Stimulated activated CD4-positive, alpha-beta T cell treated with anti-CD3 and anti-CD28 coated beads, TNF-alpha, amount 100 ng/mL, for 48 hours (primary cell): ENCODE measurements at places on chromosomes 7 and 10.

DNA sequence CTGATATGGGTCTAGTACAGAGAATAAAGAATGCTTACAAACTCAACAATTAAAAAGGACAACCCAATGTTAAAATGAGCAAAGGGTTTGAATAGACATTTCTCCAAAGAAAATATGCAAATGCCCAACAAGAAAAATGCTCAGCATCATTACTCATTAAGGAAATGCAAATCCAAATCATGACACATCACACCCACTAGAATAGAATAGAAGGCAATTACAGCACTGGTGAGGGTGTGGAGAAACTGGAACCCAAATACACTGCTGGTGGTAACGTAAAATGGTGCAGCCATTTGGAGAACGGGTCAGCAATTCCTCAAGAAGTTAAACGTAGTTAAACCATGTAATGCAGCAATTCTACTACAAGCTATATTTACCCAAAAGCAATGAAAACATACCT is 53.8 kb downstream of the KDM7A start:
- DNase-seq, result no peak

- no peak for DNase-seq
Observed at GRCh38 chr7:29843093-29843492, 36.8 kb downstream of the WIPF3 start.

DNA sequence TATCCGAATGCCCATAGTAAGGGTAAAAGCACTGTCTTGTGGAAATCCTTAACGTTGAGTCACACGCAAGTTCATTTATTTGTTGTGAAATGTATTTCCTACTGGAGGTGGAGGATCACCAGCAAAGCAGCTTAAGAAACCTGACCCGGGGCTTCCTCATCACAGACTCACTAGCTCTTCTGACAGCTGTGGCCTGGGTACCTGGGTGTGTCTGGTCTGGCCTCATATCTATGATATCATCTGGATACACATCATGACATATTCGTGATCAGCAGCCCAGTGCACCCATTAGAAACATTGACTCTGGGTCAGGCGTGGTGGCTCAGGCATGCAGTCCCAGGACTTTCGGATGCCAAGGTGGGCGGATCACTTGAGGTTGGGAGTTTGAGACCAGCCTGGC is 8.8 kb downstream of the DRGX start:
- DNase-seq, result no peak

DNA sequence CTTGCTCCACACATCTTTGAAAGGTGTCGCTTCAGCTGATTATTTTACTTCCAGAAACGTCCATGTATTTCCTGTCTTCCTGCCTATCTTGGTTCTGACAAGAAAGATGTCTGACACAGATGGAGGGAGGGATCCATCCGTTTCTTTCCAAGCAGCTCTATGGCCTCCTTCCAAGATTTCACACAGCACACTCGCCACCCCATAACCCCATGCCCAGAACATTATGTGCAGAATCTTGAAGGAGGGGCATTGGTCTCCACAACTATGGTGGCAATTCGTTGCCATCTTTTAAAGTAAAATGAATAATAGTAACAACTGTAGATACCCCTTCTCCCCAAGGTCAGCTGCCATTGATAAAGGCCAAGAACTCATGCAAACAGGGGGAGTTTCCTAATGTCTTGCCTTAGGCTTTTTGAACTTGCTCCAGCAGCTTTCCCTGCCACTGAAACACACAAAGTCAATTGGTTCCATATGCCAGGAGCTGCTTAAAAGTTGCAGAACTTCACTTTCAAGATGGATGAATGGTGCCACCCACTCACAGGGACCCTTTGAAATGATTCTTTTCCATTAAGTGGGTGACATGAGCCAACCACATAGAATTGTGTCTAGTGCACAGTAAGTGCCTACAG is 60.0 kb downstream of the VSTM4 start:
- no peak for DNase-seq
